ENCODE measurements at places on chromosomes 12 and 14. TPM values are rescaled to one million over a fixed set of nuclear protein-coding genes. Genes with fewer than 3 reads are reported as not detected.

CMKLR1 gene
- not detected for total RNA-seq

KIF26A gene
- total RNA-seq = 0.17 TPM

ERG28 gene
- 13.2 TPM for total RNA-seq

DNA sequence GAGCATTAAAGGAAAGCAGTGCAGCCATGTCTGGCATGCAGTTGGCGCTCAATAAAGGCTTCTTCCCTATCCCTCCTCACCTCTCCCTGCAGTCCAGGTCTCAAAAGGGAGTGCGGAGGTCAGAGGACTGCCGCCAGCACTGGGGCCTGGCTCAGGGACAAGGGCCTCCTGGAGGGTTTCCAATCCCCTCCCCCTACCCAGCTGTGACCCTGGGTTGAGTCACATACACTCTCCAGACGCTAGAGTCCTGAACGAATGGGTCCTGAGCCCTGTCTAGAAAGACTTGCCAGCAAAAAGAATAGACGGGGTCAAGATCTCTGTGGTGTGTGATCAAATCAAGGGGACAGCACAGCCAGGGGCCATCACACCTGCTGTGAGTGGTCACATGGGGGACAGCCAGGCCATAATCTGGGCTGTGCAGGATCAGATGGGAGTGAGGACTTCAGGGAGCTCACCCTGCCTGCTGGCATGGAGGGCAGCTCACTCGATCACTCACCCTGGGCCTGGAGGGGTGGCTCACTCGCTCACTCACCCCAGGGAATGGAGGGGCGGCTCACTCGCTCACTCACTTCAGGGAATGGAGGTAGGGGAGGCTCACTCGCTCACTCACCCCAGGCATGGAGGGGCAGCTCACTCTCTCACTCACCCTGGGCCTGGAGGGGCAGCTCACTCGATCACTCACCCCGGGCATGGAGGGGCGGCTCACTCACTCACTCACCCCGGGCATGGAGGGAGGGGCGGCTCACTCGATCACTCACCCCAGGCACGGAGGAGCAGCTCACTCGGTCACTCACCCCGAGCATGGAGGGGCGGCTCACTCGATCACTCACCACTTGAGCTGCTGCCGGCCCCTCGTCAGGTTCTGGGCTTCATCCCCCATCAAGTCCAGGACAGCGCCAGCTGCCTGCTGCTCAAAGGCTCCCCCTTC is 12.8 kb downstream of the CFAP73 start:
- no peaks in the 10 kb centered on the region for H3K27me3 ChIP-seq
- peaks cover 97% of the 10 kb centered on the region for H3K36me3 ChIP-seq
- no peak for DNase-seq
- no peaks in the 10 kb centered on the region for H3K4me1 ChIP-seq
- H3K4me3 ChIP-seq = no peak overlapping the region

DNA sequence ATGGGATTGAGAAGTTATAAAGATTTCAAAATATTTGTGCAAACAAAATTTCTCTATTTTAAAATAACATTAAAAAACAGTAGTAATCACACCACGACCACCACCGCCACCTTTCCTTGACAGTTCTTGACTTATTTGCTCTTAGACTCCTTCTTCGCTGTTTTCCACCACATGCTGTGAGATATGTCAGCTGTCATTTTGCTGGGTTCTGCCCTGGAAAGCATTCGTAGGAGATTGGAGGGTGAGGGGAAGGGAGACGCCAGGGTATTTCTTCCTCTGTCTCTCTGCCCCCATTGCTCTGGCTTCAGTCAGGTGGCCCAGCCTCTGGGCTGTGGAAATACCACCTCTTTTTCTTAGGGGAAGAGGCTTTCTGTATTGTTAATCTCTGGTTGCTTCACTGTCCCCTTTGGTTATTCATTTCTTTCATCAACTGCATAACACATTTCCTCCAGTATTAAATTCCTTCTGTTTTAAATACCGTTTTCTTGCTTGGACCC is 186.2 kb downstream of the NEDD1 start:
- no peak overlapping the region for H3K27ac ChIP-seq
- H3K27me3 ChIP-seq = no peaks in the 10 kb centered on the region
- no peak overlapping the region for H3K4me3 ChIP-seq
- H3K36me3 ChIP-seq = no peaks in the 10 kb centered on the region
- H3K4me1 ChIP-seq = no peaks in the 10 kb centered on the region

DNA sequence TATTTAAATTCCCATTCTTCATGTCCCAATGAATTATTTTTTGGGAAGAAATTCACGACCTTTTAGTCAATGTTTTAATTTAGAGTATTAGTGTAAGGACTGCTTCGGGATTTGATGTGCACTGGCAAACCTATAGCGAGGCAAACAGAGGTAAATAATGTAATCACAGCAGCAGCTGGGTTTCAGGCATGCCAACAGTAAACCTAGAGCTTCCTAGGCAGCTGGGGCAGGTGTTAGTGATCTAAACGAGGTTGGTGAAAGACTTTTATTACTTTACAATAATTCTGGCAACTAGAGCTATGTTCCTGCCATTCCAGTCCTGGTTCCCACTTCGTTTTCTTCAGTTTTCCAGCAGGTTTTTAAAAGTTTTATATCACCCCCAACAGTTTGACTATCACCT is 1036.4 kb upstream of the FOXG1 start:
- DNase-seq = no peak
- no peaks in the 10 kb centered on the region for H3K36me3 ChIP-seq
- H3K4me1 ChIP-seq = no peaks in the 10 kb centered on the region
- no peaks in the 10 kb centered on the region for H3K27me3 ChIP-seq

DNA sequence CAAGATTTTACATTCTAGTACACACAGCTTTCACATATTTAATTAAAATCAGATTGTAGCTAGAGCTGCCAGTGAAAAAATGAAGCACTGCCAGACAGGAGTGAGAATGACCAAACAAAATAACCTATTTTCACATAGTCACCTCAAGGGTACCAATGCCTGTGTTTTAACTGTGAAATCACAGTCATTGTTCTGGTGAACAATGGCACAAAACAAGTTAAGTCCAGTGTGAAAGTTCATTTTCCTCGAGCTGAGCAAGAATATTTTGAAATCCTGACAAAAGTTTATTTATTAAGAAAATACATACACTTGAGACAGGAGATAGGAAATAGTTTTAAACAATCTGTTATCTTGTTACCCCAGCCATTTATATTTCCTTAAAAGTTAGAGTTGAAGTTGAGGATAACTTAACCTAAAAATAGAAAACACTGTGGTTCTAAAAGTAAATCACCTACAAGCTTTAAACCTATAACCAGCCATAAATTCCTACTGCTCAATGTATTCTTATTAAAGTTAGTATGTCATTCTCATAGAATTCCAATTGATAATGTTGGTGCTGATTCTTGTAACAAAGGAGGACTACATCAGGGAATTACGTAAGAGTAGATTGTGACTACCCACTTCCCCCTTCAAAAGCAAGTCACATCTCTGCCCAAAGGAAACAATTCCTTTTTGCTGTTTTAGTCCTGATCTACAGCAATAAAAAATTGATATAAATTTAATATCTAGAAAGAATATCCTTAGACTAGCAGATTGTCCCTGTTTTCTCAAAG is 15.9 kb downstream of the DENND5B start:
- H3K27ac ChIP-seq = no peak overlapping the region
- no peaks in the 10 kb centered on the region for H3K27me3 ChIP-seq
- H3K4me1 ChIP-seq = no peaks in the 10 kb centered on the region
- no peaks in the 10 kb centered on the region for H3K36me3 ChIP-seq
- DNase-seq = no peak

GRCh38 chr12:21823581-21823980 is 49.1 kb upstream of the KCNJ8 start:
- DNase-seq = no peak
- H3K4me1 ChIP-seq = no peaks in the 10 kb centered on the region
- H3K27ac ChIP-seq = no peak overlapping the region
- H3K36me3 ChIP-seq = no peaks in the 10 kb centered on the region
- H3K4me3 ChIP-seq = no peak overlapping the region

DNA sequence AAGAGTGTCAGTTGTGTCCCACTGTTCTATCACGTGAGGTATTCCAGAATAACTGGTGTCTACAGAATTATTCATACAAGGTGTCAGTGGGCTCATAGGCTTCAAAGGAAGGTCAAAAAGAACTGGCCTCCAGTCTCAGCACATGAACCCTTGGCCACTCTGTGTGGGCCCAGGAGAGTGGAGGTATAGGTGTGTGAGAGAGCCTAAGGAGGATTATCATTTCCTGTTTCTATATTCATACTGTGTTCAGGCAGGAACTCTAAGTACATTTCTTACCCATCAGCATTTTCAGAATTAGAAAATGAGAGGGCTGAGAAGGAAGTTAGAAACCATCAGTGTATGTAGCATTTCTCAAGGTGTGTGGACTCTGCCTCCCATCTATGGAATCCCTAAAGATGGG is 87.0 kb downstream of the BTG1 start:
- no peak overlapping the region for H3K4me3 ChIP-seq
- peaks cover 5% of the 10 kb centered on the region for H3K4me1 ChIP-seq
- H3K27ac ChIP-seq = peak overlapping the region; percentile 56
- no peaks in the 10 kb centered on the region for H3K36me3 ChIP-seq
- DNase-seq = peak; percentile 34

DNA sequence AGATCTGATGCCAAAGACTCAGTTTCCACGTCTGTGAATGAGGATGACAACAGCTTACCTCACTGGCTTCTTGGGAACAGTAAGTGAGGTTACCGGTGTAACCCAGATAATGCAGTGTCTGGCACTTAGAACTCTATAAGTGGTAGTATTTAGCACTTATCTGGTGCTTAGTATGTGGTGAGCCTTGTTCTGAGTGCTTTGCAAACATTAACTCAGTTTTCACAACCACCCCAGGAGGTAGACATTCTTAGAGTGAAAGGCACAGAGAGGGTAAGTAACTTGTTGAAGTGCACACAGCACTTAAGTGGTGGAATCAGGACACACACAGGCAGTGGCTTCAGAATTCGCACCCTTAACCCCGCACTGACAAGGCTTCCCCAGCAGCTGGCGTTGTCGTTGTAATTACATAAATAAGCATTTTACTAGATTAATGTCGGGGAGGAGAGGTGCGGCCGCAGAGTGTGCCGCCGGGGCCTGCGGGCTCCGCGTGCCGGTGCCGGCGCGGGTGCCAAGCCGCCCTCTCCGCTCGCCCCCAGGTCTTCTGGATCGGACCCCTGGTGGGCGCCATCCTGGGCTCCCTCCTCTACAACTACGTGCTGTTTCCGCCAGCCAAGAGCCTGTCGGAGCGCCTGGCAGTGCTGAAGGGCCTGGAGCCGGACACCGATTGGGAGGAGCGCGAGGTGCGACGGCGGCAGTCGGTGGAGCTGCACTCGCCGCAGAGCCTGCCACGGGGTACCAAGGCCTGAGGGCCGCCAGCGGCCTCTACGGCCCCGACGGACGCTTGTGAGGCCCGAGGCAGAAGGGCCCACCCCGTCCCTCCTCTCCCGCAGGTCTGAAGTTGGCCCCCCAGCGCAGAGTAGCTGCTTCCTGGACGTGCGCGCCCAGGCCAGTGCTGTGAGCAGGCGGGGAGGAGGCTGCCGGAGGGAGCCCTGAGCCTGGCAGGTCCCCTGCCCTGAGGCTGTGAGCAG is 4.6 kb downstream of the AQP2 start:
- H3K27ac ChIP-seq = no peak overlapping the region
- no peaks in the 10 kb centered on the region for H3K36me3 ChIP-seq
- H3K27me3 ChIP-seq = no peaks in the 10 kb centered on the region
- DNase-seq = no peak
- no peaks in the 10 kb centered on the region for H3K4me1 ChIP-seq
- H3K4me3 ChIP-seq = no peak overlapping the region

DNA sequence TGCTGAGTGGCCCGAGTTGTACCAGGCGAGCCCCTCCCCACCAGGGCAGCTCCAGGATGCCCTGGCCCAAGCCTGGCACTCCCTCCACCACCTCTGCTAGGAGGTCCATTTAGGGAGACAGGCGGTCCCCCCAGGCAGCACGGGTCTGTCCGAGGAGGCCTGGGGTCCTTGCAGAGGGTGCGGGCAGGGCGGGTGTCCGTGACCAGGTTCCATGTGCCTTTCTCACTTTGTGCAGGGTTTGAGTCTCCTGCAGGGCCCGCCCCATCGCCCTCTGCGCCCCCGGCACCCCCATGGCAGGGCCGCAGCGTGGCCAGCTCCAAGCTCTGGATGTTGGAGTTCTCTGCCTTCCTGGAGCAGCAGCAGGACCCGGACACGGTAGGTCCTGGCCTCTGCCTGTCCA is 56.8 kb upstream of the TSPAN9 start:
- no peaks in the 10 kb centered on the region for H3K27me3 ChIP-seq
- no peaks in the 10 kb centered on the region for H3K4me1 ChIP-seq
- no peak for DNase-seq
- no peaks in the 10 kb centered on the region for H3K36me3 ChIP-seq
- no peak overlapping the region for H3K4me3 ChIP-seq
- no peak overlapping the region for H3K27ac ChIP-seq

- H3K27me3 ChIP-seq = no peaks in the 10 kb centered on the region
- H3K27ac ChIP-seq = no peak overlapping the region
- no peak for DNase-seq
- no peak overlapping the region for H3K4me3 ChIP-seq
Observed at GRCh38 chr14:70780396-70781075, 28.8 kb downstream of the MAP3K9 start.

GRCh38 chr12:77031745-77032144 is 33.6 kb downstream of the E2F7 start:
- H3K4me3 ChIP-seq = no peak overlapping the region
- H3K27me3 ChIP-seq = no peaks in the 10 kb centered on the region
- H3K4me1 ChIP-seq = no peaks in the 10 kb centered on the region
- no peak for DNase-seq
- H3K27ac ChIP-seq = no peak overlapping the region

All from naive thymus-derived CD4-positive, alpha-beta T cell (primary cell).